ENCODE measurements at places on chromosomes 16 and 17.

- no peak for DNase-seq
Observed at GRCh38 chr16:86668136-86668910, 90.0 kb downstream of the FOXL1 start.

- DNase-seq: no peak
Observed at GRCh38 chr17:67544364-67544955, 167.4 kb downstream of the PITPNC1 start.

GRCh38 chr16:1009358-1010150 lies 28.0 kb downstream of the SOX8 start:
- DNase-seq: no peak

DNA sequence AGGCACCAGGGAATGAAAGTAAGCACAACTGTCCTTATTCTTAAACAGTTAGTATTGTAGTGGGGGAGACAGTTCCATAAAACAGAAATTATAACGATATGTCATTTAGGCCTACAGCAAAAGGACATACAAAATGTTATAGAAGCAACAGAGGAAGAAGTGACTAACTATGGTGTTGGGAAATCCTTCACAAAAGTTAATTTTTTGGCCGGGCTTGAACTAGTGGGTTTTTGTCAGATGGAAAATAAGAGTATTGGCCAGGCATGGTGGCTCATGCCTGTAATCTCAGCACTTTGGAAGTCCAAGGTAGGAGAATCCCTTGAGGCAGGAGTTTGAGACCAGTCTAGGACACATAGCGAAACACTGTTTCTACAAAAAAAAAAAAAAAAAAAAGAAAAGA lies 127.8 kb downstream of the SSH2 start:
- no peak for DNase-seq

DNA sequence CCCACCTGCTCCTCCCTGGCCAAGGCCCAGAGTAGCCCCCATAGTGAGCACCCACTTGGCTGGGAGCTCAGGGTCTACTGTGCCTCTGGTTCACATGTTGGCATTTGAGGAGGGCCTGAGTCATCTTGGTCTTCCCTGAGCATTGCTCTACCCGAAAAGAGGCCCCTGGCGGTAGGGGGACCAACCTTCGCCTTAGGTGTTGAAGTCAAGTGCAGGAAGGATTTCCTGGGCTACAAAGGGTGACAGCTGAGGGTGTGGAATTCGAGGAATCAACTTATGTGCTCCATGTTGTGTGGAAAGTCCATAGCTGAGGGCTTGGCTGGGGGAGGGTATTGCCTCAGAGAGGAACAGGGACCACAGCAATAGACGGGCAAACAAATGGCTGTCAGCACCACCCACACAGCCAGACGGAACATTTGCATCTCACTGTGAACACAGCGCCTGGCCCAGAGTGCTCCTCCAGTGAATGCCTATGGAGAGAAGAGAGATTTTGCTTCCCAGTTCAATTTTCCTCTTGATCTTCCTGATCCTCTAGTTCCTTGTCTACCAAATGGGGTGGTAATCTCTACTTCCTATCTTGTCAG lies 35.6 kb upstream of the NGFR start:
- DNase-seq: no peak

GRCh38 chr17:69012895-69013805 lies 47.6 kb downstream of the ABCA9 start:
- DNase-seq: no peak

Measured in activated effector memory CD4-positive, alpha-beta T cell treated with Interleukin-2 at 50 U/mL for 16 hours (primary cell).